ENCODE measurements at places on chromosomes 7 and 10.
A peak's percentile ranks its signal among the peaks of the same experiment; 100 is the strongest.

DNA sequence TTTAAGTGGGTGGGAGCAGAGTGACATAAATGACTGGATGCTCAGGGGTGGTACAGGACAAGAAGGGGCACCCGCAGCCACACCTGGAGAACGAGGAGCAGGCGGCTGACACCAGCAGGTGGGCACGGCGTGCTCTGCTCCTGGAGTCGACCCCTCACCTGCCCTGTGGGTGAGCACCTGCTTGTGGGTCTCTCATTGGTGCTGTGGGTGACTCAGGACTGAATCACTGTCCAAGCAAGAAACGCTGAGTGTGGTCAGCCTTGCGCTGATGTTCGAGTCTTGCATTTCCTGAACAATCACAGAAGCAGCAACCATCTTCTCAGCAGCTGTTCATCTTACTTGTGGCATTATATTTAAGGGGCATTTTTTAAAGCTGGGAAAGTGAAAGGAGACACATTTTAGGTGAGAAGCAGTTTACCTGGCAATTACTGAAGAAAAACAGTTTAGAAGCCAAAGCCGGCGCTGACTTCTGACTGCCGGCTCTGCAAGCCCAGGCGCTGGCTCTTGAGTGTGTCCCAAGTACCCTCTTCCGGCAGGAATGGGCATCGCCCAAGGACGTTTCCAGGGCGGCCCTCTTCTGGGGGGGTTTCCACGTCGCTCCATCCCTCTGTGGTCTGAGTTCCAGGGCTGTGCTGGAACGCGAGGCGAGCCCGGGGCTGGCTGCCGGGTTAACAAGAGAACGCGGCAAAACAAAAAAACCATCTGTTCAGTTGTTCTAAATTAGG lies 145.2 kb upstream of the PFKP start:
- DNase-seq = no peak

GRCh38 chr7:73517241-73517995 lies 4.7 kb downstream of the BAZ1B start:
- no peak for DNase-seq

GRCh38 chr7:156639426-156640256 lies 933 bp upstream of the RNF32 start:
- no peak for DNase-seq

GRCh38 chr7:132380059-132380458 lies 196.2 kb downstream of the PLXNA4 start:
- DNase-seq = no peak

GRCh38 chr7:150719960-150720891 lies 3.8 kb downstream of the GIMAP1 start:
- peak; percentile 53 for DNase-seq

GRCh38 chr7:121547544-121548092 lies 151.5 kb upstream of the FAM3C start:
- DNase-seq = peak; percentile 66

GRCh38 chr7:76411626-76412025 lies 2.1 kb upstream of the SSC4D start:
- DNase-seq = no peak

- DNase-seq = no peak
Observed at GRCh38 chr7:84294391-84294790, 99.8 kb upstream of the SEMA3A start.

GRCh38 chr7:106417273-106417902 lies 132.6 kb upstream of the NAMPT start:
- no peak for DNase-seq

GRCh38 chr10:78777466-78777865 lies 291.3 kb upstream of the ZMIZ1 start:
- DNase-seq = no peak

GRCh38 chr7:139106959-139107358 lies 2.6 kb downstream of the ZC3HAV1 start:
- peak; percentile 72 for DNase-seq

DNA sequence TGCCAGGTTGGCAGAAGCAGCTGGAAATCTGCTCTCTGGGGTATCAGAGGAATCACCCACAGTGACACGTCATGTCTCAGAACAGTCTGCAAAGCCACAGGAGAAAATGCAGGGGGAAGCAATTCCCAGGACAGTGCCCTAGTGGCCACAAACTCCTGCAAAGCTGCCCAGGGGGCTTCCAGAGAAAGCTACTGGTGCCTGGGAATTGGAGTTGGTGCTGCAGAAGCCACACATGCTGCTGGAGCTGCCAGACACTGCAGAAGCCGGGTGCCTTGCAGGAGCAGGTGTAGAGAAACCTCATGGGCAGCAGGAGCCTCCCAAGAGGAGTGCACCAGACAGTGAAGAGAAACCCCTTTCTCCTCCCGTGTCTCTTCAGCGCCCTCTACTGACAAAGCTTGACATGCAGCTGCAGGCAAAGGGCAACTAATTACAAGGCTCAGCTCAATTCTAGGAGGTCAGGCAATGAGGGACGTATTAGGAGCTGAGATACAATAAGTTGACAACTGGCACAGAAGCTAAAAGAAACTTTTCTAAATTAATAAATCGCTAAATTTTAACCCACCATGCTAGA lies 30.2 kb upstream of the NUB1 start:
- DNase-seq = peak; percentile 71

DNA sequence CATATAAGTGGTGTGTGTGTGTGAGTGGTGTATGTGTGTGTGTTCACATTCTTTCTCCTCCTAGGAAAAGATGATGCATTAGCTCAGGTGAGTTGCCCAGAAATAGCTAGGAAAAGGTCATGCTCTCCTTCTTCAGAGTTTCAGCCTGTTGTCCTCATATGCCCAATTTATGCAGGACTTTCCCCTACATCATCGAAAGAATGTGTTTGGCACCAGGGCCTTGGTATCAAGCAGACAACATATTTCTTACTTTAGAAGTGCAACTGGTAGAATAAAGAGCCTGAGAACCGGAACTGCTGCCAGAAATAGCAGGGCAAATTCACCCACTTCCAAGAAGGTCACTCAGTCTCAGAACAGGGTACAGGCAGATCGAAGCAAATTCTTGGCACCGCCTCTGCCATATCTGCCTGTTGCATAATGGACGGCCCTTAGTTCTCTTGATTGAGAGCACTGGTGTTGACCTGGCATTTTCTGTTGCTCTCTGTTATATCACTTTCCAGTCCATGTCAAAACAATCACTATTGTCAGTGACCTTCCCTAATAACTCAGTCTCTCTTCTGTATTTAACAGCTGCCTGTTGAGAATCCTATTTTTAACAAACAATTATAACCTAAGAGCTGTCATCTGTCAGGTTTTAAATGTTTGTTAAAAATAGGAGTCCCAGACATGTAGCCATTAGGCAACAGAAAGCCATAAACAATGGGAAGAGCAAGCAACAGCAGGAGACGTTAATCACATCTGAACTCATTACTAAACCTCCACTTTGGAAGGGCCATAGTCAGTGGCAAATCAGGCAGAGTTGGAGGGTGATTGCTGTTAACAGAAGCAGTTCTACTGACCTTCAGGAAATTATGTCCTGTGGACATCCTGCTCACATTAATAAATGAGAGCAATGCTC lies 20.7 kb downstream of the ADRB1 start:
- no peak for DNase-seq

DNA sequence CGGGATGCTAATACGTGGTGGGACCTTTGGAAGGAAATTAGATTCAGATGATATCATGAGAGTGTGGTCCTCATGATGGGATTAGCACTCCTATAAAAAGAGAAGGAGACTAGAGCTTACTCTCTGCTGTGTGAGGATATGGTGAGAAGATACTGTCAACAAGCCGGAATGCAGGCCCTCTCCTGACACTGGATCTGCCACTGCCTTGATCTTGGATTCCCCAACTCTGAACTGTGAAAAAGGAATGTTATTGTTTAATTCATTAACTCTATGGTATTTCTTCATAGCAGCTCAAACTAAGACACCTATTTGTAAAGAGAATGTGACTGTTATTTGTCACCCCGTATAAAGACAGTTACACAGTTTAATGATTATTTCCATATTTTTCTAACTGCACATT lies 1227.5 kb upstream of the C7orf33 start:
- DNase-seq = no peak

GRCh38 chr7:93890464-93891068 lies at the start of gene TFPI2:
Gene TFPI2 (minus strand): TSS chr7:93890753. CDS start chr7:93890678, 75 bp downstream.
- peak; percentile 56 for DNase-seq

GRCh38 chr7:2724453-2725177 lies 36.6 kb downstream of the AMZ1 start:
- no peak for DNase-seq

DNA sequence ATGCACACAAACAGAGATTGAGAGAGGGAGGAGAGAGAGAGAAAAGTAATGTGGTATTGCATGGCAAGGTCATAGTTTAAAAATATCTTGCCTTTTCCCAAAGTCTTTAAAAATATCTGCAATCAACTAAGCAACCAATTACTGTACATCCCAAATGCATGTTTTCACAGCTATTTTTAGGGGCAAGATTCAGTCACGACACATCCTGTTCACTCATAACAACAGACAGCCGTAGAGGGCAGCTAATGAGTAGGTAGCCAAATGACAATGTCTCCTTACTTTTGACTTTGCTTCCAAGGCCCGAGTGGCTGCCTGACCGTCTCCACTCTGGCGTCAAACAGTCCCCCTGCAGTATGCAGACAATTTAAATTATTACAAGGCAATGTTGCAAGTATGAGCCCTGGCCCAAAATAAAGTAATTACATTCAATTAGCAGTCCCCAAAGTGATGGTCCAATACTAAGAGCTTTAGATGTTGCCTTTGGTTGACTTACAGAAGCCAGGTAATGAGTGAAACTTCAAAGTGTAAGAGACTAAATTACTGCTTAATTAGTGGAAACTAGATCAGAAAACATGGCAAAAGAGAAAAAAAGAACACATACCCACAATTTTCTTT lies 162.9 kb downstream of the MBL2 start:
- no peak for DNase-seq

DNA sequence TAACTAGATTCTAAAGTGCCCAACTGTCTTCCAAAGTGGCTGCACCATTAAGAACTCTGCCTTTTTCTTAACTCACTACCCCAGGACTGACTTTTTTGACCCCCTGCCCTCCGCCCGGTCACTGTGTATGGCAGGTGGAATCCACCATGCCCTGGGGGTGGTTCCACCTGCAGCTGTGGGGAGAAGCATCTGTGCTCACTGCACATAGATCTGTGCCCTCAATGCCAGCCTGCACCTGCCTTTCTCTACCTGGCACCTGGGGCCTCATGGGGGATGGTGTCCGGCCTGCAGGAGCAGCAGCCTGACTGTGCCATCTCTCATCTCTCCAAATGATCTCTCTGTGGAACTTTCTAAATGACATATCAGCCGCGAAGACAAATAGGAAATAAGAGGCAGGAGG lies 353.5 kb downstream of the PAXIP1 start:
- DNase-seq = no peak

- peak; percentile 82 for DNase-seq
Observed at GRCh38 chr7:106166651-106167342, 54.7 kb upstream of the SYPL1 start.

- DNase-seq = no peak
Observed at GRCh38 chr10:16968416-16969041, 151.3 kb upstream of the RSU1 start.

DNA sequence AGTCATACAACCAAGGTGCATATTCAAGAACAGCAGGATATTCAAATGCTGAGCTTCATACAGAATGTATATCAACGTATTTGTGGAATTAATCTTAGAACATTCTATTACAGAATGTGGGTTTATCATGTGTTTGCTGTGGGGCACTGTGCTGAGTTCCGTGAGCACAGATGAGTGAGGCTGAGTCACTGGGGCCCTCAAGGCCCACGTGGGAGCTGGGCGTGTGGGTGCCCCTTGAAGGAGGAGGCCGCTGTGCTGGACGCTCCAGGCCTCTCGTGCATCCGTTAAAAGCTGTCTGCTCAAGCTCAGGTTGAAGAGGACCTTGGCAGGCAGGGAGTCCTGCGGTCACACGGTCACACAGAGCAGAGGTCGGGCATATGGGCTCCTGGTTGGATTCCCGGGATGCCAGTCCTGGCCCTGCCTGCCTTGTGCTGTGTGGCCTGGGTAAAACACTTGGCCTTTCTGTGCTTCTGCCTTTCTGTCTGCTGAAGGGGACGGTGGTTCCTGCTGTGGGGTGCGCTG lies 70.1 kb downstream of the GLRX3 start:
- DNase-seq = no peak

- DNase-seq = peak; percentile 91
Observed at GRCh38 chr7:104883718-104884452, 130.1 kb upstream of the KMT2E start.

DNA sequence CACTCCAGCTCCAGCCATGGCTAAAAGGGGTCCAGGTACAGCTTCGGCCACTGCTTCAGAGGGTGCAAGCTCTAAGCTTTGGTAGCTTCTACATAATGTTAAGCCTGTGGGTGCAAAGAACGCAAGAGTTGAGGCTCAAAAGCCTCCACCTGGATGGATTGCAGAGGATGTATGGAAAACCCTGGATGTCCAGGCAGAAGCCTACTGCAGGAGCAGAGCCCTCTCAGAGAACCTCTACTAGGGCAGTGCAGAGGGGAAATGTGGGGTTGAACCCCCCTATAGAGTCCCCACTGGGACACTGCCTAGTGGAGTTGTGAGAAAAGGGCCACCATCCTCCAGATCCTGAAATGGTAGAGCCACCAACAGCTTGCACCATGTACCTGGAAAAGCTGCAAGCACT lies 10.7 kb upstream of the RNF32 start:
- DNase-seq = no peak

DNA sequence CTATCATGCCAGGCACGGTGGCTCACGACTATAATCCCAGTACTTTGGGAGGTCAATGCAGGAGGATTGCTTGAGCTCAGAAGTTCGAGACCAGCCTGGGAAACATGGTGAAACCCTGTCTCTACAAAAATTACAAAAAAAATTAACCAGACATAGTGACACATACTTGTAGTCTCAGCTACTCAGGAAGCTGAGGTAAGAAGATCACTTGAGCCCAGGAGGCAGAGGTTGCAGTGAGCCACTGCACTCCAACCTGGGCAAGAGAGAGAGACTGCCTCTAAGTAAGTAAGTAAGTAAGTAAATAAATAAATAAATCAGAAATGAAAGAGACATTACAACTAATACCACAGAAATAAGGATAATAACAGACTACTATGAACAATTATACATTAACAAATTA lies 36.2 kb downstream of the PDLIM1 start:
- DNase-seq = no peak

DNA sequence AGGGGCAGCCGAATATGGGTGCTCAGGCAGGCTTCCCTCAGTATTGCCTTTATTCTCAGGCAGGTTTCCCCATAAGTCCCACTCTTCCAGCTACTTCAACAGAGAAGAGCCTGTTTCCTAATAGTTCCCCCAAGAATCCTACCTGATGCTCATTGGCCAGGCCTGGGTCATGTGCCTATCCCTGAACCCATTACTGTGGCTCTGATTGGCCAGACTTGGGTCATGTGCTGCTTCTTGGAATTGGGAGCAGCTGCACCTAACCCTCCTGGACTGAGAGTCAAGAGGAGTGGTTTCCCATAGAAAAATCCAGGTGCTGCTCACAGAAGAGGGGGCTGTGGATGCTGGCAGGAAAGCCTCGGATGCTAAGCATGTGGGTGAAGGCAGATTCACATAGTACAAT lies 21.7 kb downstream of the OPALIN start:
- no peak for DNase-seq

DNA sequence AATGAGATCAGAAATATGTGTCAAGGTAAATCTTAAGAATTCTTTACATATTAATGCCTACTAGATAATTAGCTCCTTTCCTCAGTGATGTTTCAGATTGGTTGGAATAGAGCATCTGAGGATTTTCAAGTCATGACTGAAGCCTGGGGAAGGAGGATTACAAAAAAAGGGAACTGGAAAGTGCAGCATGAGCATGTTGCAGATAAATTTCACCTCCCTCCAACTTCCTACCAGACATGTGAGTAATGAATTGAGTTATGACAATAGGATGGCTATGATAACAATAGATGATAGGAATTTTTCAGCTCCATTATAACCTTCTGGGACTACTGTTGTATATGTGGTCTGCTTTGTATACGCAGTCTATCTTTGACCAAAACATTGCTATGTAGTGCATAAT lies 104.2 kb upstream of the RAB18 start:
- DNase-seq = no peak
